ENCODE measurements at places on chromosomes 5 and 9.

DNA sequence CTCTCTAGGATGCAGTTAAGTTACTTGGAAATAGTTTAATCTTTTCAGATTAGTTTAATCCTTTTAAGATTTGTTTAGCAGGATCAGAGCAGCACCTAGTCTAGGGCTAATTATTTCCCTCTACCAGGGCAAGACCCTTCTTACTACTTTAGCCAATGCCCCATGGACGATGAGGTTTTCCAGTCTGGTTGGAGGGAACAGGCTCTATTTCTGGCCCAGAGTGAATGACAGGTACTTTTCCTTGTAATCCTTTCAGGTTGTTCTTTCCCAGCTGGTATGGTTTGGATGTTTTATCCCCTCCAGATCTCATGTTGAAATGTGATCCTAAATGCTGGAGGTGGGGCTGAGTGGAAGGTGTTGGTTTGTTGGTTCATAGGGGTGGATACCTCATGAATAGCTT is 27.2 kb downstream of the PTTG1 start:
- DNase-seq, result no peak

- DNase-seq, result no peak
Measured at GRCh38 chr9:78865737-78866136, 568.8 kb downstream of the PSAT1 start.

- no peak for DNase-seq
Measured at GRCh38 chr5:112221128-112221527, 197.9 kb downstream of the EPB41L4A start.

DNA sequence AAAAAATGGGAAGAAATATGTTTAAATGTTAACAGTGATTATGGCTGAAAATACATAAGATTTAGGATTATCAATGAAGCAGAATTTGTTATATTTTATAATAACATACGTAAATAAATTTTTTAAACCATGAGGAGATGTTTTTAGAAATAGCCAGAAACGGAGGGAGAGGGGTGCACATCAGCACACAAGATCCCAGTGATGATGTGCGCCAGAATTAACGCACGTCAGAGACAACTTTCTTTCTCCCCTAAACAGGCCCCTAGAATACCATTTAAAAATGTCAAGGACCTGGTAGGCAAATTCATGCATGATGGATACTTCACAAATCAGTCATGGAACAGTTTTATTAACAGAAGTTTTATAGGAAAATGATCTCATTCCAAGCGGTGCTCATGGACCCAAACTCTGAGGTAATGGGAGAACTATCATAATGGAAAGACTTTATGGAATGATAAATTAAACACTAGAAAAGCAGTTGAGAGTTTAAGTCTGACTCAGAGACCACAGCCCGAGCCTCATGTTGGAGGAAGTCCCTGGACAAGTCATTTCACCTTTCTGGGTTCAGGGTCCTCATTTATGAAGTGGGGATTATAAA is 258.9 kb upstream of the GAS1 start:
- no peak for DNase-seq

GRCh38 chr9:4164356-4164755 is 135.5 kb downstream of the GLIS3 start:
- DNase-seq, result no peak

DNA sequence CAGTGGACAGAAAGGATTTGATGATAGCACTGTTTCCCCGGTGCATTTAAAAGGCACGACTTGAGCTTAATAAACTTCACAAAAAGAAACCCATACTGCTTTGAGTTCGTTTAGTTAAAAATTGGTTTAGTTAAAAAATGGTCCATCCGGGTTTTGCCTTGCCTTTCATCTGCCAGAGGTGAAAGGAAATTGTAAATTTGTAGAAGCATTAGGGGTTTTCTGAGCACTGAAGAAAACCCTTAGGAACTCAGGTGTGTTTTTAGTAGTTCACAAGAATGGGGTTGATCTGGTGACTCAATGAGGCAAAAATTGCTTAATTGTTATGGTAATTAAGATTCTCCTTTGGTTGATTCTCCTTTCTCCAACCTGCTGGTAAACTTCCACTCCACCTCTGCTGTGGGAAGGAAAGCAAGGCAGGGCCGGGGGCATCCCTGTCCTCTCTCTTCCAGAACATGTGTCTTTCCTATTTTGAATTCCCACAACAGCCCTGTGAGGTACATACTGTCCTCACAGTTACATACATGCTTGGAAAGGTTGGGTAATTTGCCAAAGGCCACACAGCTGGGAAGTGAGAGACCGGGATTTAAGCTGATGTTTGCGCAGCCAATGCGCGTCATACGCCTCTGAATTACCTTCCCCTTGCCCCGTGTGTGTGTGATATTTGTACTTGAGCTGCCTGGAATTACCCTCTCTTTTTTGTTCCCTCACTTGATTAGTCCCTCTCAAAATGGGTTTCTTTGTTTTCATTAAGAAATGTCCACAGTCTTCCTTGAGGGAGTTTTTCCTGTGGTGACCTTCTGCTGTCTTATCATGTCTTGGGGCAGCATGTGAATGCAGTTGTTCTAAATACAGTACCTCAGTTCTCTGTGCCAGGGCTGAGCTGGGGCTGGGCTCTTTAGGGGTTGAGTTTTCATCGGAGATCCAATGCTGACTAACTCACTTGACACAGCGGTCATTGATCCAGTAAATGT is 94.4 kb downstream of the ARHGAP26 start:
- no peak for DNase-seq

- no peak for DNase-seq
Measured at GRCh38 chr5:170611449-170612090, 107.8 kb downstream of the KCNIP1 start.

DNA sequence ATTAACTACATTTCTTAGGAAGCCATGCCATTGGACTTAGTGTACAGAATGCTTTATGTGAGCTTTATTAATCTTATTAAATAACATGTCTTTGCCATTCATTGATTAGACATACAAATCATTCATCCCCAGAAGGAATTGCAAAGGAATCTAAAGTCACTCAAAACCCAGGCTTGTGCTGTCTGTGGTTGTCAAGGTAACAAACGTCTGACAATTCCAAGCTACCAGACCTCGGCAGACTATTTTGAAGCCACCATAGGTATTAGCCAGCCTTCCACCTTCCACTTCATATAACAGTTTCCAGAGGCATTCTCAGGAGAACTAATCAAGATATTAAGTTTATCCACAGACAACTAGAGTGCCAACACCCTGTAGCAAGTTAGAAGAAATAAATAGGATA is 135.2 kb upstream of the TUSC1 start:
- no peak for DNase-seq

DNA sequence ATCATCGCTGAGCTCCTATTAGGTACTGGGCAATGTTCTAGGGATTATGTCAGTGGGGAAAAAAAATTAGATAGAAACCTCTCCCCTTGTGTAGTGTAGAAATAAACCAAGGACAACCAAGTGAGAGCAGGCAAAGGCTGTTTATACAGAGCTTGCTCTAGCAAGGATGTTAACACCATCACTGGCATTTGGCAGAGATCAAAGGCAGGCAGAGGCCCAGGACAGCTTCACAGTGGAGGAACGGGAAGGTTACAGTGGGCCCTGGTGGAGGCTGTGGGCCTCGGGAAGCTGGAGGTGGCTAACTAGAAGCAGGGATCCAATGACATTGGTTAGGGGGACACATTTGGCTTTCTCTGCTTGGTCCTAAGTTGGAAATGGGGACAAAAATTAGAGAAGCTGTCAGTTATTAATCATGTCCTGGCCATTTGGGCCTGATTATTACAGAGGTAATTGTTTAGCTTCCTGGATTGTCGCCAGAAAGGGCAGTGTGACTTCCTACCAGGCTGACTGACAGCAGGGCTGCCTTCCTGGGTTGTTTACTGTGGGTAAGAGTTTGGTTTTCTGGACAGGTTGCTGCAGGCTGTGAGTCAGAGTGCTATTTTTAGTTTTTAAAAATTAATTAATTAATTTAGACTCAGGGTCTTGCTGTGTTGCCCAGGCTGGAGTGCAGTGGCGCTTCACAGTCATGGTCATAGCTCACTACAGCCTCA is 259.3 kb downstream of the ROR2 start:
- DNase-seq, result no peak

GRCh38 chr5:142820447-142820846 is 50.3 kb downstream of the ARHGAP26 start:
- DNase-seq, result no peak

- DNase-seq, result no peak
Measured at GRCh38 chr5:170217831-170218230, 15.0 kb upstream of the C5orf58 start.

GRCh38 chr5:127912411-127912810 is 171.2 kb upstream of the SLC12A2 start:
- no peak for DNase-seq

GRCh38 chr9:27755846-27756245 is 182.6 kb upstream of the C9orf72 start:
- no peak for DNase-seq

DNA sequence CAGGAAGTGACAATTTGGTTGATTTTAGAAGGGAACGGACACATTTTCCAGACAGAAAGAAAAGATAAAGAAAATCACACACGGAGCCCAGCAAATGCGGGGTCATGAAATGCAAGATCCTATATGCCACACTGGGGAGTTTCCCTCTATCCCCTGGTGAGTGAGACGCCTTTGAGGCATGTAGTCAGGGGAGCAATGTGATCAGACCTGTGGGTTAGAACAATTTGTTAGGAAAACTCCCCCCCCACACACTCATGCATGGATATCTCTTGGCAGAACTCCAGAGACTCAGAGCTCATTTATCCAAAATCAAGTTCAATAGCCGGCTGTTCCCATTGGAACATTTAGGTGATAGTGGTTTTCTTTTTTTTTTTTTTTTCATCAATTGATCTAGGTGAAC is 71.7 kb upstream of the TRIO start:
- no peak for DNase-seq

- no peak for DNase-seq
Measured at GRCh38 chr5:15545082-15545481, 45.1 kb downstream of the FBXL7 start.

GRCh38 chr9:128521956-128522355 is 17.4 kb downstream of the GLE1 start:
- DNase-seq, result no peak

DNA sequence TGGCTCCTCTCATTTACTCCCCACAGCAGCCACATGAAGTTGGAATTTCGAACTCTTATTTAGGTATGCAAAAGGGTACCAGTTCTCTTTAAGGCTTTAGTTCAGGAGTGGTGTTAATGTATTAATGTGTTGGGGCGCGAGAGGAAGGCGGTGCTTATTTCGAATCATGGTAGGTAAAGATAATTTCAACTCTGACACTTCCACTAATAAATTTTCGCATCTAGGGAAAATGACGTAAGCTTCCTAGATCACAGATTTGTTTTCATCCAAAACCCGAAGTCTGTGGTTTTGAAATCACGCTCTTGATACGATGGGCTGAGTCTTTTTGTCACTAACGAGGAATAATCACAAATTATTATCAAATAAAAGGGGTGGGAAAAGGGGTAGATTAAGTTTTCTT is 681 bp downstream of the PPWD1 start:
- DNase-seq, result no peak

DNA sequence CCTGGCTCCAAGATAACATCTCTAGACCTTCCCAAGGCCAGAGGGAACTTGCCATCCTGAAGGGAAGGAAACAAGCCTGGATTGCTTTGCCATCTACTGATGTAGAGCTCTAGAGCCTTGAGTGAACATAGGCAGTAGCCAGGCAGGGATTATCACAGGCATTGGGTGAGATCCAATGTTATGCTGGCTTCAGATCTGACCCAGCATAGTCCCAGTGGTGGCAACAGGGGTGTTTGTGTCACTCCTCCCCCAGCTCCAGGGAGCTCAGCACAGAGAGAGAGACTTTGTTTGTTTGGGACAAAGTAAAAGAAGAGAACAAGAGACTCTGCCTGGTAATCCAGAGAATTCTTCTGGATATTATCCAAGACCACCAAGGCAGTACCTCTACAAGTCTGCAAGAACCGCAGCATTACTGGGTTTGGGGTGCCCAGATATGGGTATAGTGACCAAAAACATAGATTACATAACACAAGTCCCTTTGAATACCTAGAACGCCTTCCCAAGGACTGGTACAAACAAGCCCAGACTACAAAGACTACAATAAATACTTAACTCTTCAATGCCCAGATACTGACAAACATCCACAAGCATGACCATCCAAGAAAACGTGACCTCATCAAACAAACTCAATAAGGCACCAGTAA is 137.6 kb upstream of the DAPK1 start:
- DNase-seq, result no peak

GRCh38 chr5:19734776-19735175 is 253.2 kb downstream of the CDH18 start:
- DNase-seq, result no peak

DNA sequence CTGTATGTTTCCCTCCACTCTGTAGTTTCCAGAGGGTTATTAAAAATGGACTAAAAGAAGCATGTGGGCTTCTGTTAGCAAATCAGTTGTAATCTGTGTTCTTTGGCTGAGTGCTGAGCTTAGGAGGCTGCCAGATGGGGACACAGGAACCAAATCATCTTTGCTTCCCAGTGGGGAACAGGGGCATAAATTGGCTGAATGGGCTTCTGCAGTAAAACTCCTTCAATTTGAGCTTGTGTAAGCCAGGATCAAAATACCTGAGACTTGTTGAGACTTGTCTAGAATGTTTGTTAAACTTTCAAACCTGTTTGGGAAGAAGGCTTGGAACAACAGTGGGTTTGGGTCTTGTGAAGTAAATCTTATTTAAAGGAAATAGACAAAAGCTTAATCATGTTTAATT is 32.2 kb upstream of the TNFAIP8 start:
- no peak for DNase-seq

- DNase-seq, result no peak
Measured at GRCh38 chr9:104923740-104924139, 4.2 kb downstream of the ABCA1 start.

Data from NCI-H1048 (cell line).